Jurkat, Clone E6-1 (cell line): ENCODE measurements at places on chromosomes 3 and 15.

DNA sequence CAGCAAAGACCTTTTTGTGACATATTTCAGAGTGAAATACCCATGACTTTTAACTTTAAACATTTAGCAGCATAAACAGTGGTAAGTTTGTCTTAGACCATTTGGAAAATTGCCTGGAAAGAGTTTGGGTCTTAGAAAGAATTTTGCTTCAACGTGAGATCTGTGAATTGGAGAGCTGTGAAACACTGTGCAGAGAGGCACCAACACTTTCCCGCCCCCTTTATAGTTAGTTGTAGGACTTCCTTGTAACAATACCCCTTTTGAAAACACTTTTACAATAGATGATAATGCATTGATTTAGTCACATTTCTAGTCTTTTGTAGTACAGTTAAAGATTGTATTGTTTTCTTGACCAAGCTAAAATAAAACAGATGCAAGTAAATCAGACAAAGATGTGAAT, 43.5 kb upstream of the MBNL1 start:
- no peak for DNase-seq

GRCh38 chr15:35505809-35506208, 40.2 kb downstream of the DPH6 start:
- DNase-seq: no peak

DNA sequence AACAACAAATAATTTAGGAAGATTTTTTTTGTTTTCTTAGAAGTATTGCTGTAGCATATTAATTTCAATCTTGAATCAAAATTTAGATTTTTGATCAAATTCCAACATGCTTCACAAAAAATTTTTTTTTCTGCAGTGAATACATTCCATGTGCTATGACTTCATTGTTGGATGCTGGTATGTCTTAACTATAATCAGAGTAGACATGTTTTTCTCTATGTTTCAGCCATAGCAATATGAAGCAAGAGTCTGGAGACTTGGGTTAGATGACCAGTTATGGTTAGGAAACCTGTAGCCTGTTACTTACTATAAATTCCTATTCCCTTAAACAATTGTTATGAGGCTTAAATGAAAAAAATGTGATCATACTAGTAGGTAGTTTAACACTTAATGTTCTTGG, 176.1 kb upstream of the CHL1 start:
- no peak for DNase-seq

DNA sequence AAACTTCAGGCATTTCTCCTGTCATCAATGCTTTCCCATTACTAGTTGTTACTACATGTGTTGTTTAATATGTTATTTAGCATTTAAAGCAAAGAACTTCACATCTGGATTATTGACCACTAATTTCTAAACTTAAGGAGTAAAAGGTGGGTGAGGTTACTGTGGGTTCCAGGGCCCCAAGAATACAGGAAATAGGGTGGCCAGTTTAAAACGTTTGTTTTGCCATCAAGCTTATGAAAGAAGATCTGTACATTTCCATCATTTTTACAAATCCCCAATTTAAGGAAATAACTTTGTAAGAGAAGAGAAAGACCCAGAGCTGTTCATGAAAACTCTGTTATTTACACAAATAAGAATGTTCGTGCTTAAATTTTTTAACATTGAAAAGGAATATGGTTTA, 54.5 kb upstream of the ACKR4 start:
- DNase-seq: no peak

DNA sequence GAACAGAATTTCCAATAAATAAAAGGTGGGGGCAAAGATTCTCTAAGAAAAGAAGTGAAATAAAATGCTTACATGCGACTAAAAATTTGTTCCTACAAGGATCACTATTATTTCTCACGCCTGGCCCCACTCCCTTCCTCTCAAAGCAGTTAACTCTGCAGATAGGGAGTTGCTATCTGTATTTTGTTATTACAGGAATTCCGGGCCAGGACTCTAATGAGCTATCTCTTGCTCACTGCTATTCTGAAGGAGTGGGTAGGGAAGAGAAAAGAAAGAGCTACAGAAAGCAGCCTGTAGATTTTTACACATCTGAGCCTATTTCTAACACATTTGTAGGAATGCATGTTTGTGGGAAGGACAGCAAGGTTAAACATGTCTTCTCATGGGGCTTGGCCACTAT, 140.4 kb downstream of the PCCB start:
- no peak for DNase-seq

- no peak for DNase-seq
Measured at GRCh38 chr15:59372352-59373211, at the start of gene MYO1E. Gene MYO1E, minus strand, starts transcription at chr15:59372871. Its CDS starts 371 bp downstream, at chr15:59372500.

- no peak for DNase-seq
Measured at GRCh38 chr15:36784717-36785116, 205.3 kb downstream of the CDIN1 start.

DNA sequence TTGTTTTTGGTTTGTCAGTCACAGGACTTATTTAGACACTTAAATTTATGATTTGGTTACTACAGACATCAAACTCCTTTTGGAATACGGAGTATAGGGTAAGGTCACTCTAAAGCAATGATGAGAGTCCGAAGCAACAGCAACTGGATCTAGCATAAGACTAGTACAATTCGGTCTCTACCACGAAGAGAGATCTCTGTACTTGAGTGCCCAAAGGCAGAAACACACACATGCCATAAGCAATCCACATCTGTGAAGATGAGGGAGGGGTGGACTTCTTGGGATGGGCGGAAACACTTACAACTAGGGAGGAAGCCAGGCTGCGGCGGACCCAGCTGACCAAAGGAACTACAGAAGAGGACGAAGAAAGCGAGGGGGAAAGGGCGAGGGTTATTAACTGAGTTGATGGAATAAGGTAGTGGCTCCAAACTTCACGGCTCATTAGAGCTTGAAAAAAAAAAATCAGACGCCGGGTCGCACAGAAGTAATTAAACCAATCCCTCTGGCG, 595 bp downstream of the DPH6 start:
- DNase-seq: peak; percentile 25

- DNase-seq: no peak
Measured at GRCh38 chr3:134798681-134799311, 3.7 kb downstream of the EPHB1 start.

GRCh38 chr3:133821767-133822638, 16.4 kb downstream of the SRPRB start:
- DNase-seq: no peak

DNA sequence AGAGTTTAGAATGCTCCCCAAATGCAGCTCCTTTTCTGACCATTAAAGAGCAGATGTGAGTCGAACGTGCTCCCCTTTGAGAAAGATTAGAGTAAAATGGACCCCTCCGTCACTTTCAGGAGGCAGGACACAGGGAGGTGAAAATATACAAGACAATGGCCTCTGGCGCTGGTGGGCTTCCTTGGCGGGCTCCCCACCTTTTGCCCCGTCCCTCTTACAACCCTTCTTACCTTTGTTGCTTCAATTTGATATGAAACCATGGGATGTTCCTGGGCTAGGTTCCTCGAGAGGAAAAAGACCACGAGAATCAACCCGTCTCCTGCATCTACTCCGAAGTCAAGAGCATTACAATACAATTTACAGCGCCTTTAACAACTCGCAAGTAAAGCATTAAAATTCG, 214.2 kb downstream of the MEIS2 start:
- no peak for DNase-seq

GRCh38 chr3:15628967-15629366, 27.4 kb downstream of the BTD start:
- DNase-seq: no peak

GRCh38 chr3:120355486-120355885, 6.3 kb upstream of the LRRC58 start:
- no peak for DNase-seq

DNA sequence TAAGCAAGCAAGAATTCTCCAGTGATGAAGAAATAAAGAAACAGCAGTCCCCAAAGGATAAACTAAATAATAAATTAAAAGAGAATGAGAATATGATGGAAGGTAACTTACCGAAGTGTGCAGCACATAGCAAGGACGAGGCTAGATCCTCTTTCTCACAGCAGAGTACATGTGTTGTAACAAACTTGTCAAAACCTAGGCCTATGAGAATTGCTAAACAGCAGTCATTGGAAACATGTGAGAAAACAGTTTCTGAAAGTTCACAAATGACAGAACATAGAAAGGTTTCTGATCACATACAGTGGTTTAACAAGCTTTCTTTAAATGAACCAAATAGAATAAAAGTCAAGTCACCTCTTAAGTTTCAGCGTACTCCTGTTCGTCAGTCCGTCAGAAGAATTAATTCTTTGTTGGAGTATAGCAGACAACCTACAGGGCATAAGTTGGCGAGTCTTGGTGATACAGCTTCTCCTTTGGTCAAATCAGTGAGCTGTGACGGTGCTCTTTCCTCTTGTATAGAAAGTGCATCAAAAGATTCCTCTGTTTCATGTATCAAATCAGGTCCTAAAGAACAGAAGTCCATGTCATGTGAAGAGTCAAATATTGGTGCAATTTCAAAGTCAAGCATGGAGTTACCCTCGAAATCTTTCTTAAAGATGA, 4.5 kb upstream of the SCG5 start:
- DNase-seq: no peak

DNA sequence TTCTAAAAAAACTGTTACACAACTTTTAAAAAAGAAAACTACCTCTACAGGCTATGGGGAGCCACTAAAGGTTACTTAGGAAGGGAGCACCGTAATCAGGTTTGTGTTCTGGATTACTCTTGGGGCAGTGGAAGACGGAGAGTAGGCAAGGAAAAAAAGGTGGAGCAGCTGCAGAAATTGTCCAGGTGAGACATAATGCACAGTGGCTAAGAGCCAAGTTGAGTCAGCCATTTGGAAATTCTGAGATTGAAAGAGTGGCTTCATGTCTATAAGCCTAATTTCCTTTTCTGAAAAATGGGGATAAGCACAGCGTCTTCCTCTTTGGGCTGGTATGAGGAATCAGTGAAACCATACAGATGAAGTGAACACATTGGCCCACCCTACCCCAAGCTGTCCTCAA, 195.2 kb downstream of the CADPS start:
- no peak for DNase-seq

- no peak for DNase-seq
Measured at GRCh38 chr3:124032311-124032880, 40.5 kb upstream of the ROPN1 start.

DNA sequence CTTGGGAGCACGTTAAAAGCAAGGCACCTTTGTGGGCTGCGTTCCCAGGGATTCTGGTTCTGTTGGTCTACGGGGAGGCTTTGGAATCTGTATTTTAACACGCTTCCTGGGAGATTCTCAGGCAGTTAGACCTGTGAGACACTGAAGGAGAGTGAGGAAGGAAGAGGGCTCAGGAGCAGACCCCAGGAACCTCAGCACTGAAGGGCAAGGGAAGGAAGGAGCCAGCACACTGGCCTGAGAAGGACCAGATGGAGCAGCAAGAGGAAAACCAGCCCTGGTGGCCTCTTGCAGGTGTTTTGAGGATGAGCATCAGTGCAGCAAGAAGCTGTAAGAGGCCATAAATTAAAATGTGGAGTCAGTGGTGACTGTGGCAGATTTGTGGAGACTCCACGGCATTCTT, 146.7 kb downstream of the RPLP1 start:
- no peak for DNase-seq

GRCh38 chr3:194139071-194139813, 3.3 kb downstream of the HES1 start:
- DNase-seq: no peak

DNA sequence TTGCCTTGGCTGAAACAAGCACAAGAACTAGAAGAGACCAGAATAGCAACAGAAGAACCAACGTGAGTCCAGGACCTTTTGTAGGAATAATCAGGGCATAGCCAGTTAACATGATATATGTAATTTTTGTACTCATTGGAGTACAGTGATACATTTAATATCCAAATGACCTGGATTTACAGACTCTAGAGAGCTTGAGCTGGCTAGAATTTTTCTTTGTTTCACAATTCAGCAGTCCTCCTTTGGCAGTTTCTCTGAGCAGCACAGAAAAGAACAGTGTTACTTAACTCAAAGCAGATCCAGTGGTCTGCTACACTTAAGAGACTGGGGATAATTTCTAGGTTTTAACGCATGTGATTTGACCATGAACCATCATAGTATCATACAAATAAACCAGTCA, 245.7 kb downstream of the ADAMTSL3 start:
- DNase-seq: no peak

DNA sequence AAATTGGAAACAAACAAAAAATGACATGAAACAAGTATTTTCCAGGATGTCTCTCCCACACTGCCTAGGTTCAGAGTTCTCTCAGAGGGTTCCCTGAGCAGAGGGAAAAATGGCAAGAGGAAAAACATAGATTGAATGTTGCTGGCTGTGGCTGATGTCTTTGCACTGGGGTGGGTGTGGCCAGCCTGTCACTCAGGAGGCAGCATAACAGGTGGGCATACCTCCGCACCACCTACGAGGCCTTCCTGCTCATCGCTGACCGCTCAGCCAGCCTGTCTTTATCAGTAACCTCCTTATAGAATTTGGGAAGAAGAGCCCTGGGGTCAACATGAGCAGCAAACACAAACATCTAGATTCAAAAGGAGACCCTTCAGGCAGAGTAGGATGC, 216.6 kb upstream of the UMPS start:
- DNase-seq: no peak

DNA sequence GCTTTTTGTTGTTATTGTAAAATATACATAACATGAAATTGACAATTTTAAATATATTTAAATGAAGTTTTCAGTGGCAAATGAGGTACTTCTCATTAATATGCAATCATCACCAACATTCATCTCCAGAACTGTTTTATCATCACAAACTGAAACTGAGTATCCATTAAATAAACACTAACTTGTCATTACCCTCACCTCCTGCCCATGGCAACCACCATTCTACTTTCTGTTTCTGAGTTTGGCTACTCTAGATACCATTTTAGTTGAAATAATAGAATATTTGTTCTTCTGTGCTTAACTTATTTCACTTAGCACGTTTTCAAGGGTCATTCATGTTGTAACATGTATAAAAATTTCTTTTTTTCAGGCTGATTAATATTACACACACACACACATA, 834.3 kb downstream of the PLOD2 start:
- DNase-seq: no peak

DNA sequence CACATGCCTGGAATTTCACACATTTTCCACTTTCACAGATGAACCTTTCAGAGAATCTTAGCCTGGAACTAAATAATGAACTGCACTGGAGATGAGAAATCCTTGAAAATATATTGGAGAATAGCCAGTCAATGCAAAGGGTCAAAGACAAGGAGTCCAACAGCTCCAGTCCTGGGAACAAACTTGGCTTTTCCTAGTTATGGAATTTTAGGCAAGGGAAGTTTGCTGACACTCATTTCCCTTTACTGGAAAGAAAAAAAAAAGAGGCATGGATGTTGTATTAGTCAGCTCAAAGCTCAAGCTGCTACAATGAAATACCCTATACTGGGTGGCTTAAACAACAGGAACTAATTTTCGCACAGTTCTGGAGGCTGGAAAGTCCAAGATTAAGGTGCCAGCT, 690.8 kb upstream of the ARPP21 start:
- DNase-seq: no peak

DNA sequence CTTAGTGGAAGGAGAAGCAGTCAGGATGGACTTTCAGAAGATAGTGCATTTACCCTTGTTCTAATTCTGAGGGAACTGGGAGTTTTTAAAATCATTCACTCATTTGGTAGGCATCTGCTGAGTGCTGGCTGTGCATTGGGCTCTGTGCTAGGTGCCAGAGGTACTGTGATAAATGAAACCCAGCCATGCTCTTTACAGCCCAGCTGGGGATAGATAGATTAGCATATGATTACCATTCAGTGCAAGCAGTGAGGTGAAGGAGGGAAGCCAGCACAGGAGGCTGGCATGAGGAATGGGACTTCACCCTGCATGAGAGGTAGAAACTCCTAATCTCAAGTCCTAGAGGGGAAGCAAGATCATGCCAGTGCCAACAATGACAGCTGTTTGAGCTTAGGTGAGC, 361.9 kb upstream of the TRIM42 start:
- DNase-seq: no peak
